ENCODE measurements at places on chromosomes 2 and 18. TPM values are rescaled to one million over a fixed set of nuclear protein-coding genes. Genes with fewer than 3 reads are reported as not detected.

The TTC31 gene
- 19.8 TPM for polyA plus RNA-seq

GRCh38 chr2:10392951-10393639, 55.0 kb downstream of the ODC1 start:
- DNase-seq, result no peak

GRCh38 chr2:88857951-88858411, 166.5 kb downstream of the RPIA start:
- peak; percentile 26 for DNase-seq

- peak; percentile 6 for DNase-seq
Measured at GRCh38 chr2:181458871-181459270, 1.7 kb downstream of the ITGA4 start.

GRCh38 chr2:45765007-45765727, 113.7 kb downstream of the PRKCE start:
- no peak for DNase-seq

Data from hindlimb muscle (tissue), 1 donor.